ENCODE measurements at places on chromosomes 4 and X.

- no peak for DNase-seq
These were observed 41.1 kb upstream of the ACSL4 start for GRCh38 chrX:109774136-109774535.

GRCh38 chr4:80431203-80431965, 95.9 kb downstream of the CFAP299 start:
- DNase-seq, result no peak

DNA sequence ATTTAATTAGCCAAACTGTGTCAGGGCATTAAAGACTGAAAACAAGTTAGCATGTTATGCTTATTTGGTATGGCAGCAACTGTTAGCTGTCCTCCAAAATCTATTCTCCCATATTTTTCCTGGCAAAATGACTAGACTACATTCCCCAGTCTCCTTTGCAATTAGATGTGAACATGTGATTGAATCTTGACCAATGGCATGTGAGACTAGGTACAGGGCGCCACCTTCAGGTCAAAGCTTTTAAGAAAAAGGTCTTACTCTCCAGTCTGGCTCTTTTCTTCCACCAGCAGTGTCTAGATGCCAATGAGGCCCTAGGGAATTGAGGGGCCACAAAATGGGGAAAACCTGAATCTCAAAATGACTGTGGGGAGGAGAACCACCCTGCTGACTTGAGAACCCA, 408.2 kb downstream of the SMARCA1 start:
- no peak for DNase-seq

DNA sequence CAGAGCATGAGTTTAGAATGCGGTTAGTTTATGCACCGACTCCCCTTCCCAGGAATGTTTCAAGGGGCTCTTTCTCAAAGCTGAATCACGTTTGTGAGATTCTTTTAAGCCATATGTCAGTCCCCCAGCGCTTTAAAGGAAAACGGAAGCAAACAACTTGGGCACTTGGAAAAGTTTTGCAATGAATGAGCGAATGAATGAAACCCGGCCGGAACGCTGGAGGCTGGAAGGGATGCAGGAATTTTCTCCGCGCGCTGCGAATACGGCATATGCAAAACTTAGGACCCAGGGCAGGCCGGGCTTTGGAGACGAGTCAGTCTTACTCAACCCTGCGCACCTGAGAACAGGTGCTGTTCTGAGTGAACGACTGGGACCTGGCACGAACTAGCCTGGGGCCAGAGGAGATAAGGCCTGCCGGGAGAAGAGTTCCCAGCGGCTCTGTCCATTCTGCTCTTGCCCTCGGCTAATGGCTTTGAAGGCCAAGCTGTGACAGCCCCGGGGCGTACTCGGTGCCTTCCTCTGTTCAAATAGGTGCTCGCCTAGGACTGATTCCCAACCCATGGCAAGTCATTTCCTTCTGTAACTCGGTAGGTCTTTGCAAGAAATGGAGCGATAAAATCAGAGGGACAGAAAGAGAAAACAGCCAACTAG, 743 bp upstream of the NRK start:
- DNase-seq, result no peak

Measured in T-helper 17 cell (primary cell).